ENCODE measurements at places on chromosomes 7 and 10. TPM values are rescaled to one million over a fixed set of nuclear protein-coding genes. Genes with fewer than 3 reads are reported as not detected.

The PLEKHS1 gene
- not detected for total RNA-seq

The CCL26 gene
- not detected for total RNA-seq

The AGMO gene
- total RNA-seq: not detected

The GPC2 gene
- 14.2 TPM for total RNA-seq

The RAPGEF5 gene
- total RNA-seq: 0.46 TPM

The FAM237B gene
- not detected for total RNA-seq

The FLNC gene
- 0.02 TPM for total RNA-seq

The NPFFR1 gene
- 0.02 TPM for total RNA-seq

The DKK1 gene
- total RNA-seq: not detected

The TLX1 gene
- not detected for total RNA-seq

The NPSR1 gene
- not detected for total RNA-seq

The AIMP2 gene
- 49.9 TPM for total RNA-seq

The VDAC2 gene
- 207 TPM for total RNA-seq

The AVPI1 gene
- total RNA-seq: 5.3 TPM

The APBB1IP gene
- total RNA-seq: 49.7 TPM

The ATOH7 gene
- not detected for total RNA-seq

The ACHE gene
- total RNA-seq: 0.41 TPM

The NOD1 gene
- 17.8 TPM for total RNA-seq

The WDFY4 gene
- total RNA-seq: 0.58 TPM

The MBLAC1 gene
- total RNA-seq: 3.2 TPM

The KNDC1 gene
- 0.28 TPM for total RNA-seq

The VWA2 gene
- not detected for total RNA-seq

The RBP3 gene
- total RNA-seq: not detected

The NRBF2 gene
- total RNA-seq: 26.3 TPM

The DUS4L gene
- 16.3 TPM for total RNA-seq

The HMX3 gene
- total RNA-seq: 2.0 TPM

The VIPR2 gene
- total RNA-seq: 0.46 TPM

The ASB4 gene
- not detected for total RNA-seq

The HPSE2 gene
- not detected for total RNA-seq

The NUDCD3 gene
- total RNA-seq: 105 TPM

The KLLN gene
- total RNA-seq: 0.46 TPM

The SUN3 gene
- not detected for total RNA-seq

The PLCE1 gene
- 0.12 TPM for total RNA-seq

The TWNK gene
- total RNA-seq: 12.0 TPM

The AKR1B15 gene
- total RNA-seq: not detected

The CNPY1 gene
- total RNA-seq: not detected

The ZNF853 gene
- total RNA-seq: 3.2 TPM

The ZNF467 gene
- 0.37 TPM for total RNA-seq

The CEP55 gene
- 46.6 TPM for total RNA-seq

The STK31 gene
- not detected for total RNA-seq

The DNAJC12 gene
- 35.6 TPM for total RNA-seq

The AKR1C4 gene
- not detected for total RNA-seq

The TMEM213 gene
- not detected for total RNA-seq

The HSPA12A gene
- 0.74 TPM for total RNA-seq

The HOXA6 gene
- total RNA-seq: not detected

The SPDYE16 gene
- total RNA-seq: not detected

The SLC16A12 gene
- not detected for total RNA-seq

The ST8SIA6 gene
- not detected for total RNA-seq

The GPNMB gene
- total RNA-seq: 0.88 TPM

The SFTPA1 gene
- total RNA-seq: not detected

The LRIT1 gene
- total RNA-seq: not detected

The ADGRA1 gene
- total RNA-seq: not detected

All from activated T-cell treated with anti-CD3 and anti-CD28 coated beads, Interleukin-2, amount 50 U/mL, for 72 hours (primary cell).